Activated naive CD4-positive, alpha-beta T cell treated with anti-CD3 and anti-CD28 coated beads for 36 hours (primary cell): ENCODE measurements at places on chromosomes 1 and 21.

DNA sequence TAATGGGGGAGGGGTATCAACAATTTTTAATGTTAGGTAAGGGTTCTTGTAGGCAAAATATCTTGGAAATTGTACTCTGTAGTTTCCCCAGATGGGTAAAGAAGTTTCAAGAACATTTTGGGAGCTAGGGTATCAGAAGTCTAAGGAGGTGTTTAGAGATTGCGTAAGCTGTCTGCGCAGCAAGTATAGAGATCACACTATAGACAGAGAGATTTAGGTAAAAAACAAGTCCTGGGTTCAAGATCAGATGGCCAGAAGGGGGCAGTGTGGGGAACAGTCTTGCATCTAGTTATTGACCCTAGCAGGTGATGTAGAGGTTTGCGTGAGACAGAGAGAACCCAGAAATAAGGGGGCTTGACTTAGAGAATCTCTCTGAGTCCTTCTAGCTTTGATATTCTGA is 80.8 kb downstream of the S1PR1 start:
- H3K36me3 ChIP-seq = no peaks in the 10 kb centered on the region
- H3K27me3 ChIP-seq = no peaks in the 10 kb centered on the region
- peak; percentile 35 for DNase-seq
- H3K4me1 ChIP-seq = peaks cover 22% of the 10 kb centered on the region
- H3K27ac ChIP-seq = no peak overlapping the region

DNA sequence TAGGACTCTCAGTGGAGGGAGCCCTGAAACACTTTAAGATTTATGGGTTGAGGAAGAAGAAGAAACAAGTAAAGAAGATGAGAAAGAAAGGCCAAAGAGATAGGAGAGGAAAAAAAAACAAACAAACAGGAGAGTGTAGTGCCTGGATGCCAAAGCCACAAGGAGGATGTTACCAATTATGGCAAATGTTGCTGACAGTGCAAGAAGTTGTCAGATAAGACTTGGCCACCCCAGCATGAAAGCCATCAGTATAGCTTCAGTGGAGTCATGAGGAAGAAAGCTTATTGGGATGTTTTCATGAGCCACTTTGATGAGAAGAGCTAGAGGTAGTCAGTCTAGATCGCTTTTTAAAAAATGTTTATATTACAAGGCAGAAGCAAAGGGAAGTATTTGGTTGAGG is 380.2 kb upstream of the ADGRL4 start:
- H3K27ac ChIP-seq = no peak overlapping the region
- no peaks in the 10 kb centered on the region for H3K36me3 ChIP-seq
- DNase-seq = no peak

GRCh38 chr1:42824481-42825035 is 7.4 kb upstream of the SVBP start:
- DNase-seq = no peak
- H3K27me3 ChIP-seq = no peaks in the 10 kb centered on the region
- H3K27ac ChIP-seq = no peak overlapping the region
- no peaks in the 10 kb centered on the region for H3K36me3 ChIP-seq

DNA sequence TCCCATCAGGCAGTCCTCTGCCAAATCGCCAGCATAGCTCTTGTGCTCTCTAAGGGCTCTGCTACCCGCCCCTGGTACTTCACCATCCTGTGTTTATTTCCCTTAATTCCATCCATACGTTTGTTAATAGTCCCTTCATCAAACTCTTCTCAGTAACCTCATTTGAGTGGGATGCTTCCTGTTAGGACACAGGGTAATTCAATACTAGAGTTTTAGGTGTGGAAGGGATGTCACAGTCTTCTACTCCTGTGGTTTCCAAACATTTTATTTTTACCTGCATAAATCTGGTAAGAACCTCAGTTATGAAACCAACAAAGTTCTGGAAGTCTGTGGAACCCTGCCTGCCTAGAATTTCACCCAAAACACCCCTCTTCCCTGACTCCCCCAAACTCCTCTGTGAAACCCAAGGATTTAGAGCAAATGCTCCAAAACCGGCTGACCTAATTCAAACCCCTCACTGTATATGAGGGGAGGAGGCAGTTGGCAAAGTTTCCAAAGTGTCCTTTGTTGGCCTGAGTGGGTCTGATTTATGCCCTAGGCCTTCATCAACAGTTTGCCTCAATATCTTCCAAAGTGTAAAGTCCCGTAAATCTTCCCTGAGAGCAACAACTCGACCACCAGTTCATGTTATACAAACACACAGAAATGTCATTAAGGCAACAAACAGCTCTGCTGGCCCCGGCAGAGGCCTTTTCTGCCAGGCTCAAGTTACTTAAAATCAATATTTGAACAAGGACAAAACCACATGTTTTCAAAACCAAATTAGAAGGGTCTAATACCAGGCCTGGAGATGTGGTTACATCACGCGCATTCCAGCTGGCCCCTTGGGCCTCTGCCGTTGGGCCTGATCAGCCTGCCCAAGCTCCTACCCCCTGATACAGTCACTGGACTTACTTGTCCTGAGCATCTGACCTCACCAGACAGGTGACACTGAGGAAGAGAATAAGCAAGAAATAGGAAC is 82.4 kb upstream of the FGGY start:
- no peak overlapping the region for H3K4me3 ChIP-seq
- H3K4me1 ChIP-seq = no peaks in the 10 kb centered on the region
- H3K27me3 ChIP-seq = no peaks in the 10 kb centered on the region
- H3K27ac ChIP-seq = no peak overlapping the region
- no peak for DNase-seq

DNA sequence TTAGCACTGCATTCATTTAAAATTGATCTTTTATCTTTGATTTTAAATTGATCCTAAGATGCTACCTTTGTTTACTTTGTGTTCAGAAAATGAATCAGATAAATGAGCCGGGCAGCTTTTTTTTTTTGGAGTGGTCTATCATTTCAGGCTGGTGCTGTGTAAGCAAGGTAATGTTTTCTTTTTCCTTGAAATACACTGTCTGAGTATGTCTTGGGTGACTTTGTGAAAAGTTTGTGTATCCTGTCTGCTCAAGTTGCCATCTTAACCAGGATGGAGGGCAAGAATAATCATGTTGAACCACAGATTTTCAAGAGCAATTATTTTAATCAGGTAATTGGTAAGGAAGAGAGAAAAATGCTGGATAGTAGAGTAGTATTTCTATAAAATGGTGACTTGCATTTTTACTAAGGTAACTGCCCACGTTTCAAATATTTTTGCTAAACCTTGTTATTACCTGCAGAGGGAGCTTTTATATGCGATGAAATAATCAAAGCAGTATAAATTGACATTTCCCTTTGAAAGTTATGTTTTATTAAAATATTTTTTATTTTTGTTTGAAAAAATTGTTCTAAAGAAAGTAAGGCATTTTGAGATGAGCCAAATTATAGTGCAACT is 11.1 kb downstream of the ADGRL2 start:
- no peaks in the 10 kb centered on the region for H3K36me3 ChIP-seq
- peaks cover 6% of the 10 kb centered on the region for H3K27me3 ChIP-seq
- H3K4me3 ChIP-seq = no peak overlapping the region
- DNase-seq = no peak

DNA sequence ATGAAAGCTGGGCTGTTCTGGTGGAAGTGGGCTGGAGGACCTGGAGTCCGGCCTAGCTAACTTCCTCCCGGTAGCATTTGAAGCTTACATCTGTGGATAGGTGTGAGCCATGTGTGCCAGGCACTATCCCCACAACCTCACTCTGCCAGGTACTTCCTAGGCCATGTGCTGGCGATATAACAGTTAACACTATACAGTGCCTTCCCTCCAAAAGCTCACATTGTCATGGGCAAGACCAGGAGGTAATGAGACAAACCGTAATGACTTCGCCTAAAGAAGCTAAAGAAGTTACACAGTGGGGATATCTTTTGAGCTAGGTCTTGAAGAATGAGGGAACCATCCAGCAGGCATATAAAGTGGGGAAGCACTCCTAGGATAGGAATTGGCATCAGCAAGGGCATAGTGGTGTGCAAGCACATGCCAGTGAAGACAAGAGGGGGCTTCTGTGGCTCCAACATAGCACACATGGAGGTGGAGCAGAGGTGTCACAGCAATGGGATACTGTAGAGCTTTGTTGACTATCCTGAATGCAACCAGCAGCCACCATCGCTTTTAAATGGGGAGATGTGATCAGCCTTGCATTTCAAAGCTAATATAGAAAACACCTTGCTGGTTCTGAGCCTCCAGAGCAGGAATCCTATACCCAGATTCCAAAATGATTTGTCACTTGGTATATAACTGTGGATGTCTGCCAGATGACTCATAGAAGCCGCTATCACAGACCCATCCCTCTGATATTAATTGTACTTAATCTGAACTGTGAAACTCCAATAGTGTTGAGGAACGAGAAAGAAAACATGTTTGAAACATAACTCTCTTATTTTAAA is 466.3 kb downstream of the LMO4 start:
- DNase-seq = no peak
- peaks cover 2% of the 10 kb centered on the region for H3K27me3 ChIP-seq
- H3K36me3 ChIP-seq = no peaks in the 10 kb centered on the region
- no peaks in the 10 kb centered on the region for H3K4me1 ChIP-seq
- H3K4me3 ChIP-seq = no peak overlapping the region

DNA sequence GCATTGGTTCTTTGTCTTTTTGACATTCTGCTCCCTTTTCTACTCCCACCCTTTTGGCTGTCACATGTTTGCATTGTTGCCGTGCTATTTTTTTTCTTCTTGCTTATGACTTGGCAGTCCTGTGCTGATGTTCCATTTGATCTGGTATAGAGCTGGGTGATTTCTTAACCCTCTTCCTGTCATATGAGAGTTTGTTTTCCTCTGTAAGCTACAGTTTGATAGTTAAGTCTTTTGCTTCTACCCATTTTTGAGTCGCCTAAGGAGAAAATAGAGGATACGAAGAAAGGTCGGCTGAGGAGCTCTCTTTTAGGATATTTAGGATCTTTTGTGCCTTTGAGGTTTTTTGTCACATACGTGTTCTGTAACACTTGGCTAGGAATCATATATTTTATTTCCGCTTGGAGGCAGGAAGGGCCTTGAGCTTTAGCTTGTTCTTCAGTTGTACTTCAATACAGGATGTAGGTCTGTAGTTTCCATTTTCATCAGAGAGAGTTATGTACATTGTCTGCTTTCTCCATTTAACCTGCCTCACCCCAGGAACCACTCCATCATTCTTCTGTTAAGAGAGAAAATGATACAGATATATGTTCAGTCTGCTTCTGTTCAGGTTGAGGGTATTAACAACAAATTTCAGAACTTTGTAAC is 150.7 kb downstream of the BACH1 start:
- peaks cover 11% of the 10 kb centered on the region for H3K36me3 ChIP-seq
- H3K4me1 ChIP-seq = peaks cover 17% of the 10 kb centered on the region
- no peaks in the 10 kb centered on the region for H3K27me3 ChIP-seq
- H3K4me3 ChIP-seq = peak overlapping the region; percentile 46
- H3K27ac ChIP-seq = peak overlapping the region; percentile 92
